Esophagus squamous epithelium (tissue), 5 donors: ENCODE measurements at places on chromosomes 16 and 17. TPM values are rescaled to one million over a fixed set of nuclear protein-coding genes. Genes with fewer than 3 reads are reported as not detected.

CTRB2 gene
- not detected for total RNA-seq

PRKCB gene
- total RNA-seq: 4.0 TPM

HOXB1 gene
- total RNA-seq: not detected

PAQR4 gene
- 2.9 TPM for total RNA-seq

TRAPPC2L gene
- total RNA-seq: 20.9 TPM

JPT1 gene
- 249 TPM for total RNA-seq

TMEM220 gene
- total RNA-seq: 9.5 TPM

NPTX1 gene
- total RNA-seq: not detected

KCNH4 gene
- total RNA-seq: not detected

PPP4C gene
- total RNA-seq: 88.4 TPM

CBX2 gene
- 7.2 TPM for total RNA-seq

BRCA1 gene
- 6.3 TPM for total RNA-seq

MMP28 gene
- total RNA-seq: 39.2 TPM

SLC5A2 gene
- not detected for total RNA-seq

CDRT15L2 gene
- total RNA-seq: not detected

PRR35 gene
- total RNA-seq: not detected

TMEM235 gene
- not detected for total RNA-seq

ABCC1 gene
- total RNA-seq: 22.9 TPM

NLRC3 gene
- total RNA-seq: 4.0 TPM

KRTAP9-2 gene
- total RNA-seq: not detected

CHCT1 gene
- total RNA-seq: not detected

DPEP2 gene
- 0.18 TPM for total RNA-seq

NXPH3 gene
- 2.3 TPM for total RNA-seq

PMFBP1 gene
- total RNA-seq: 1.6 TPM

CTF1 gene
- total RNA-seq: 3.6 TPM

FSCN2 gene
- total RNA-seq: 1.8 TPM

PKMYT1 gene
- 33.1 TPM for total RNA-seq

CLEC18A gene
- total RNA-seq: 0.45 TPM

PRSS36 gene
- 0.38 TPM for total RNA-seq

NPIPA5 gene
- total RNA-seq: not detected

PLK1 gene
- total RNA-seq: 13.0 TPM

SLFN12L gene
- 0.50 TPM for total RNA-seq

TBC1D3C gene
- total RNA-seq: not detected

VAT1L gene
- not detected for total RNA-seq

TNFRSF17 gene
- total RNA-seq: not detected

KRT28 gene
- total RNA-seq: not detected

HMOX2 gene
- 71.3 TPM for total RNA-seq

SDF2 gene
- total RNA-seq: 20.3 TPM

FOXF1 gene
- total RNA-seq: 8.6 TPM

MAP2K6 gene
- total RNA-seq: 1.5 TPM

OR3A2 gene
- not detected for total RNA-seq

KRT39 gene
- total RNA-seq: not detected

SUMO2 gene
- total RNA-seq: 110 TPM

AGRP gene
- total RNA-seq: not detected

G6PC1 gene
- not detected for total RNA-seq

ZNF174 gene
- total RNA-seq: 8.6 TPM

SPNS3 gene
- 0.27 TPM for total RNA-seq

CBFB gene
- total RNA-seq: 48.3 TPM

KRT32 gene
- total RNA-seq: 4.2 TPM

TBC1D3K gene
- total RNA-seq: not detected

TAX1BP3 gene
- total RNA-seq: 371 TPM

RAMP2 gene
- not detected for total RNA-seq

SOX9 gene
- total RNA-seq: 7.4 TPM

NOS2 gene
- 2.7 TPM for total RNA-seq

KRTAP4-6 gene
- total RNA-seq: not detected

NOG gene
- not detected for total RNA-seq

LIMD2 gene
- total RNA-seq: 1.6 TPM

ABCA10 gene
- total RNA-seq: 0.23 TPM

PTGES3L gene
- 0.27 TPM for total RNA-seq

TEX19 gene
- not detected for total RNA-seq
